NAMALWA (cell line): ENCODE measurements at places on chromosomes 16 and 17.

DNA sequence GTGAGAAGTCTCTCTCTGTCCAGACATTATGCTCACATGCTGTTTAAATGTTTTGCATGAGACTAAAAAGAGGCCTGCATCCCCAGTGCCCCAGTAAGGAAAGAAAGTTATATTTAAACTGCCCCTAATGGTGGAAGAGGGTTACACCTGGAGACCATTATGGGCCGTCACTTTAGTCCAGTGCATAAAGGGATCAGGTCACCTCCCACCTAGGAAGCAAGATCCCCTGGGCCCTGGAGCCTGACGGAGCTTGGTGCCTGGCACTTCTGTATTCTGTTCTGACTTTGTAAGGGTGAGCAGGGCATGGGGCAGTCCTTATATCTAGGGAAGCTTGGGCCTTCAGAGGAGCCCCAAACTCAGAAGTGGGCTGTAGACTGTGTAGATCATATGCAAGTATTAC, 67.9 kb downstream of the CPPED1 start:
- no peak for DNase-seq

DNA sequence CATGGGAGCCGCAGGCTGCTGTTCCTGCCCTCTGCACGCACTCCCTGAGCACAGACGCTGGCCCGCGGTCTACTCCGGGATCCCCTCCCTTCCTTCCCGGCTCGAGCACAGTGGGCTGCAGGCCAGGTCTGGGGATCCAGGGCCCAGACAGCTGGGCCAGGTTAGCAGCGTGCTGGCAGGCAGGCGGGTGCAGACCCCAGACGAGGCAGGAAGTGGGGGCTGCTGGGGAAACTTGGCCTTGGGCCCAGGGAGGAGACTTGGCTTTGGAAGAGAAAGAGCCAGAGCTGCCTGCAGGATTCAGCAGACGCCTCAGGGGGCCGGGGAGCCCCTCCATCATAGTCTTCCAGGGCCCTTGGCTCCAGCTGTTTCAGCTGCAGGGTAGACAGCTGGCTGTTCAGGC, 30.2 kb upstream of the ABCC3 start:
- no peak for DNase-seq

DNA sequence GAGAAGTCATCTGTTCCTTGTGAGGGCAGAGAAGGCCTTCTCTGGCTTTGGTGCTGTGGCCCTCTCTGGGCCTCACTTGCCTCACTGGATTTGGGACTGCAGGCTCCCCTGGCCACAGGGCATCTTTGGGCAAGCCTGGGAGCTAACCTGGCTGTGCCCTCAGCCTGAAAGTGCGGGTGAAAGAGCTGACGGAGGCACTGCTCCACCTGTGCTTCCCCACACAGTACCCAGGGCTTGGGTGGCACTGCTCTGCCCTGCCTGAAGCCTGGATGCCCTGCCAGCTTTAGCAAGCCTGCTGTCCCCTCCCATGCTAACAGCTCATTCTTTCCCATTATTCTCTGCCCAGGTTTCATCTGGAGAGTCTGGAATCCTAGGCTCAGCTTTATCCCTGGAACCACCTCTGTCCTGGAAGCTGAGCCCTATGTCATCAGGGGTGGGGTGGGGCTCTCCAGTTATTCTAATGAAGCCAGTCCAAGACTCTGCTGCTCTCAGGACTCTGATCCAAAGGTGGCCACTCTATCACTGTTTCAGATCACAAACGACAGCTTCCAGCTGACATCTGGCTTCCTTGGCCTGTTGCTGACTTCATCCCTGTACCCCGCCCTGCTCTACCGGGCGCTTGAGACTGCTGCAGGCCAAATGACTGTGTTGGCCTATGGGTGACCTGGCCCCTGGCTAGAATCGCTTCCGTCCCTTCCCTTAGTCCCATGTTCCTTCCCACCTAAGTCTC, 29.3 kb downstream of the HIC1 start:
- no peak for DNase-seq

DNA sequence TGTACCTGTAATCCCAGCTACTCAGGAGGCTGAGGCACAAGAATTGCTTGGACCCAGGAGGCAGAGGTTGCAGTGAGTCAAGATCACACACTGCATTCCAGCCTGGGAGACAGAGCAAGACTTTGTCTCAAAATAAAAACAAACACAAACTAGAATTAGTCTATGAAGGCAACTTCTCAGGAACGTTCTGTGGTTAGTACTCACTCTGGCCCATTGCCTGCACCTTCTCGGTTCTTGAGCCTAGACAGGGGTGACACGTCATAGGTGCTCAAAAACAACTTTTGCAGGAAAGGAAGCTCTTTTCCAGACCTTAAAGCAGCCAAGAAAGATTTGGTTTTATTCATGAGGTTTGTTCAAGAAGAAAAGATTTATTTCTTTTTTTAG, 22.3 kb upstream of the CNOT1 start:
- no peak for DNase-seq

GRCh38 chr17:13576661-13577526, 24.8 kb downstream of the HS3ST3A1 start:
- peak; percentile 1 for DNase-seq

- DNase-seq = no peak
These were observed 52.5 kb upstream of the ENPP7 start for GRCh38 chr17:79678091-79678735.

- peak; percentile 20 for DNase-seq
These were observed 10.7 kb downstream of the GNAO1 start for GRCh38 chr16:56202036-56202435.

GRCh38 chr16:49821614-49822282, 34.2 kb downstream of the ZNF423 start:
- no peak for DNase-seq

DNA sequence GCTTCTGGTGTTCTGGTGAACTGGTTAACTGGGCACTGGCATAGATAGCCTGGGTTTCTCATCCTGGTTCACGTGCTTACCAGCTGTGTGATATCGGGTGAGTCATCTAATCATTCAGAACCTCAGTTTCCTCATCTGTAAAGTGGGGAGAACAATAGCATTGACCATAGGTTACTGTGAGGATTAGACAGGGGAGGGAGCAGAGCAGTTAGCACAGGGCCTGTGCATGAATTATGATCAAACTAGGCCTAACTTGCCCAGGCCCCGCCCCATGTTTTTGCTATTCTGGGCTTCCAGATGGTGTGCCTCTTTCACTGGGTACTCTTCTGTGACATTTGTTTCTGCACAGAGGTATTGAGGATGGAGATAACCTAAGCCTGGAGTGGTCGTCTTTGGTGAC, 4.6 kb upstream of the KLHL36 start:
- DNase-seq = peak; percentile 89

DNA sequence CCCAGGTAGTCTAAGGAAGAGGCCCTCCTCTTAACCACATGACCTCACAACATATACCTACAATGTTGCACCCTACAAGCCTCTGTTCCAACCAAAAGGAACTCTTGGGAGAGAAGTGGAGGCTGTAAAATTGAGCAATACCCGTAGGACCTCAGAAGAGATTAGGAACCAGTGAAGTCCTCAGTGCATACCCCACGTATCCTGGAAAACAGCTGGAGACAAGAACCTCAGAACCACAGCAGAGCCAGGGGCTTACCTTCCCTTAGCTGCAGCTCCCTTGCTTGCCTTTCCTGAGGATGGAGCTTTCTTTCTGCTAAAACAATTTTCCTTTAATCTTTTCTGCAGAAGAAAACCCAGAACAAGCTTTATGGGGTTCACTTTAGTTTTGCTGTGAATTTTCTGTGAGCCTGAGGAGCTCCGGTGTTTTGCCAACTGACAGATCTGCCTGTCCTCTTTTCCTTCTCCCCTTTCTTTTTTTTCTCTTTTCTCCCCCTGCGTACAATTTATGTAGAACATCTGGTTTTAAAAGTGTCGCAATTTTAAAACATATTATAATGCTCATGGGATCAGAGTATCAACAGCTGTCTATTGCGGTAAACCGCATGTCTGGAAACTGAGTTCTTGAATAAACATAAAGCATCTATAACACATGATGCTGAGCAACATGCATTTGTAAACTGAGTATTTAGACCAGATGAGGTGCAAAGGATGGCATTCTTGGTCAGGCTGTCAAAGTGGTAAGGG, 226.4 kb upstream of the MAF start:
- DNase-seq = no peak

DNA sequence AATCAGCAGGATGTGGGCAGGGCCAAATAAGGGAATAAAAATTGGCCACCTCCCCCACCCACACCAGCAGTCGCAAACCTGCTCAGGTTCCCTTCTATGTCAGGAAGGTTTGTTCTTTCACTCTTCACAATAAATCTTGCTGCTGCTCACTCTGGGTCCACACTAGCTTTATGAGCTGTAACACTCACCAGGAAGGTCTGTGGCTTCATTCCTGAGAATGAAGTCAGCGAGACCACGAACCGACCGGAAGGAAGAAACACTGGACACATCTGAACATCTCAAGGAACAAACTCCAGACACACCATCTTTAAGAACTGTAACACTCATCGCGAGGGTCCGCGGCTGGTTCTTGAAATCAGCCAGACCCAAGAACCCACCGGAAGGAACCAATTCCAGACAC, 115.5 kb upstream of the TBX2 start:
- DNase-seq = no peak

DNA sequence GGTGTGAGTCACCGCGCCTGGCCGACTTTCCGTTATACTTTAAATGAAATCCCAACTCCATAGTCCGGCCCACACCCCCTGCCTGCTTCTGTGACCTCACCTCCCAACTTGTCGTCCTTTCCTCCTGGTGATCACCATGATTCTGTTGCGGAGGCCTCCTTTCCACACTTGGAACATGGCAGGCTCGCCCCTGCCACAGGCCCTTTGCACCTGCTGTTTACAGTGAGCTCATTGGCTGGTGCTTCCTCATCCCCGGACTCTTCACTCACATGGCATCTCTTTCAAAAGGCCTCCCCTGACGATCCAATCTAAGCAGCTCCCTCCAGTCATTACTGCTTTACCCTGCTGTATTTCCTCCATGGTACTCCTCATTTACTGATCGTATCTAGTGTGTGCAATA, 64.6 kb downstream of the RAP1GAP2 start:
- DNase-seq = no peak

DNA sequence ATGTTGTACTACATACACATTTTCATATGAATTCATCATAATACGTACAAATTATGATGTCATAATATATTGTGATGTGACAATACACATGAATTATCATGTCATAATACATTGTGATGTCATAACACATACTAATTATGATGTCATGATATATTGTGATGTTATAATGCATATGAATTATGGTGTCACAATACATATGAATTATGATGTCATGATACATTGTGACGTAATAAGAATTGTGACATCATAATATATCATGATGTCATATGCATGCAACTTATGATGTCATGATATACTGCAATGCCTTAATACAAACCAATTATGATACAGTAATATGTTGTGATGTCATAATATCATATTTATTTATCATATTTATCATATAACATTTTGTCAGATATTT, 2074.3 kb downstream of the TP53TG3F start:
- DNase-seq = peak; percentile 17

DNA sequence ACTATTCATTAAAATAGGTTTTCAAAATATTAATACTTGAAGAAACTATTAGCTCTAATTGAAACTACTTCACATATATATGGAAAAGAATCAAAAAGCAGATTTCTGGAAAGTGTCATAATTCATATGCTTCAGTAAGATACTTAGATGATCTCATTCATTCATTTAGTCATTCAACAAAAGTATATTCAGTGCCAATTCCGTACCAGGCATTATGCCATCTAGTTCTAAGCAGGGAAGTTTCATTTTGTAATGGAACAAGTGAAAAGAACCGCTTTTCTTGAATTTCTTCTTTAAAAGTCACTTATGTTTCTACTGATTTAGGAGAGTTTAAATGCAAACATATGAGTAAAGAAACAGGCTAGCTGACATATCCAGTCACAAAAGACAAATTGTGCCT, 118.3 kb upstream of the FAM20A start:
- DNase-seq = no peak

- no peak for DNase-seq
These were observed 54.3 kb upstream of the JPH3 start for GRCh38 chr16:87548046-87548445.

DNA sequence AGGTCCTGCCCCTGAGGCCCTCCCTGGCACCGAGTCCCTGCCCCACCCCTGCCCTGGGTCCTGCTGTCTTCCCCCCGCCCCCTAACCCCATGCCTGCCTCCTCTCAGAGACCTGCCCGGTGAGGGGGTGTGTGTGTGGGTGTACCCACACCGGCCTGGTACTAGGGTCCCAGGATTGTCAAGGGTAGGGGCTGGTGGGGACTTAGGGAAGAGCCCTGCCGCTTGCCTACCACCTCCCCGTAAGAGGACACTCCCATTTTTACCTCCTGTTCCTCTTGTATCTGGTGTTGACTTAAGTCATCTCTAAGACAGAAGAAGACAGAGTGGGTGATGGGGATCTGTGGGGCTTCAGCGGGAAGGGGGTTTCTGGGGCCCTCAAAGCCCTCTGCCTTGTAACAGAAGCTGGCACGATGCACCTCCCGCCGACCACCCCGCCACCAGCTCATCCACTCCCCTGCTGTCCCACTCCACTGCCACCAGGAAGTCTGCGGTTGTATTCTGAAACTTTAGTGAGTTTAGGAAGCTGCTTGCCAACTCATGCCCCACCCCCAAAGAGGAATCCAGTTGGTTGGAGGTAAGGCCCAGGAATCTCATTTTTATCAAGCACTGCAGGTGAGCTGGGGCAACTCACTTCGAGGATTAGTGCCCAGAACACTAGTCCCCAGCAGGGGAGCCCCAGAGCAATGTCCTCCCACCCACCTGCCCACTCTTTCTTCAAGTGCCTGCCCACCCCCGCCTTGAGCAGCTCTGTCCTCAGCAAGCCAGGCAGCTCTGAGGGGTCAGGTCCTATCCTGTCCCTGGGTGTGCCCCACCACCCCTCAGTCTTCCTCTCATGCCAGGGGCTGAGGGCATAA, 5.6 kb downstream of the SPATA32 start:
- no peak for DNase-seq

DNA sequence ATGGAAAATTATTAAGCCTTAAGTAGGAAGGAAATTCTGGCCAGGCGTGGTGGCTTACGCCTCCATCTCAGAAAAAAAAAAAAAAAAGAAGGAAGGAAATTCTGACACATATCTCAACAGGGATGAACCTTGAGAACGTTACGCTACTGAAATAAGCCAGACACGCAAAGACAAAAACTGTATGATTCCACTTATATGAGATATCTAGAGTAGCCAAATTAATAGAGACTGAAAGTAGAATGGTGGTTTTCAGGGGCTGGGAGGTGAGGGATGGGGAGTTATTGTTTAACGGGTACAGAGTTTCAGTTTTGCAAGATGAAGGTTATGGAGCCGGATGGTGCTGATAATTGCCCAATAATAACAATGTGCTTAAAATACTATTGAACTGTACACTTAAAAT, 16.2 kb upstream of the HNF1B start:
- no peak for DNase-seq

DNA sequence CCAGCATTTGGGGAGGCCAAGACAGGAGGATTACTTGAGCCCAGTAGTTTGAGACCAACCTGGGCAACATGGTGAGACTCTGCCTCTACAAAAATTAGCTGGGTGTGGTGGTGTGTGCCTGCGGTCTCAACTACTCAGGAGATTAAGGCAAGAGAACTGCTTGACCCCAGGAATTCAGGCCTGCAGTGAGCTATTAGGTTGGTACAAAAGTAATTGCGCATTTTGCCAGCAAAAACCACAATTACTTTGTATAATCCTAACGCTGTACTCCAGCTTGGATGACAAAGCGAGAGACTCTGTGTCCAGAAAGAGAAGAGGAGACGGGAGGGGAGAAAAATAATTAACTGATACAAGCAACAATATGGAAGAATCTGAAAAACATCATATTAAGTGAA, 32.7 kb downstream of the YWHAE start:
- no peak for DNase-seq
